ENCODE measurements at places on chromosomes 2 and 18.
A peak's percentile ranks its signal among the peaks of the same experiment; 100 is the strongest.

- no peak for DNase-seq
Observed at GRCh38 chr2:137865954-137866540, 98.2 kb upstream of the HNMT start.

DNA sequence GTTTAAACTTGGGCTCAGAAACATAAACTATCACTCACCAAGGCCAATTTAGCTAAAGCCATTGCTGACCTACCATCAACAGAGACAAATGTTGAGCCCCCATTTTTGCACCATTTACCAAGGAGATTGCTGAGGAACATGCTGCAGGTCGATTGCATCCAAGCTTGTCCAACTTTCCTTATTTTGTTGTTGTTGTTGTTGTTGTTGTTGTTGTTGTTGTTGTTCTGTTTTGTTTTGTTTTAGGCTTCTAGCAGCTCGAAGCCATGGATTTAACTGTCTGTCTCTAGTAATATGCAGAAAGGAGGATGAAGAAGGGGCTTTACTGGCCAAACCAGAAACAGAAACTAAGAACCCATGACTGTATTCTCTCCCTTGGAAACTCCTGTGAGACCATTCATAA is 571.5 kb downstream of the IRS1 start:
- no peak for DNase-seq

- DNase-seq = peak; percentile 84
Observed at GRCh38 chr2:74764429-74765272, 69.3 kb upstream of the HK2 start.

DNA sequence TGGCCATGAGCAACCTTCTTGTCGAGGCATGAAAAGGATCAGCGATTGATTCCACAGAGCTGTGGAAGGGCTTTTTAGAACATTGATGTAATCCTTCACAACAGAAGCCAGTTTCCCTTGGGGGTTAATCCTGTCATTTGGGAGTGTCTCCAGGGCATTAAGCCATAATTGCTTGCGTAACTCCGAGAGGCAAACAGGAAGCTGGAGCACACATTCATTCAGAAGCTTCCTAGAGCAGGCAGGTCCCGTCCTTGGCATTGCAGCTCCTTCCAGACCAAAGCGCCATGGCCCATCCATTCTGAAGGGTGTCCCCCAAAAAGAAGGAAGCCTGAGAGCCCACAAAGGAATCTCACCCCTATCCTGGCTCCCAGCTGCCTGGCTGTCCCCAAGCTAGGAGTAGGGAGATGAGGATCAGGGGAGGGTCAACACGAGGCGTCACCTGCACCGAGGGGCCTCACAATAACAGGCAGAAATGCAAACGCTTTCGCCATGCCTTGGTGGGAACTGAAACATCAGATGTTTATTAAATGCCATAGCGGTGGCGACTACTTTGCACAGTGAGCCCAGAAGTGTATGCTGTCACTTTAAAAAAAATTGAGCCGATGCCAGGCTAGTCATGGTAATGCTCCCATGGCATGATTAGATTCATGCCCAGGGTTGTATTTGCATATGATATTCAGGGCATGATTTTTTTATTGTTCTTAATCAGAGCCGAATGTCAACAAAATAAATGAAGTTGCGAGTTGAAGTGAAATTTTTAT is 339.4 kb downstream of the BCL11A start:
- no peak for DNase-seq

GRCh38 chr2:156490466-156490840 is 54.3 kb downstream of the GPD2 start:
- no peak for DNase-seq
